Stimulated activated CD4-positive, alpha-beta T cell treated with anti-CD3 and anti-CD28 coated beads, TNF-alpha, amount 100 ng/mL, for 24 hours (primary cell): ENCODE measurements at places on chromosomes 12 and 14.

GRCh38 chr12:130007771-130008170 is 103.9 kb upstream of the TMEM132D start:
- no peak for DNase-seq

- DNase-seq: no peak
Observed at GRCh38 chr12:108060067-108060466, 69.0 kb upstream of the WSCD2 start.

DNA sequence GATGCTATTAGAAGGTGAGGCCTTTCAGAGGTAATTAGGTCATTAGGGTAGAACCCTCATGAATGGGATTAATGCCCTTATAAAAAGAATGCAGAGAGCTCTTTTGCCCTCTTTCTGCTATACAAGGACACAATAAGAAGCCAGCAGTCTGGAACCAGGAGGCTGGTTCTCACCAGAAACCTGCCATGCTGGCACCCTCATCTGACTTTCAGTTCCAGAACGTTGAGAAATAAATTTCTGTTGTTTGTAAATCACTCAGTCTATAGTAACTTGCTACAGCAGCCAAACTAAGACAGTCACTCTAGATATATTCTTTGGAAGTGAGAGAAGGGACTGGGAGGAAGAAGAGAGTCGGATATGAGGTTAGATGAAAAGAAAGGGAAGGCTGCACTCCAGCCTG is 125.0 kb upstream of the MYF6 start:
- DNase-seq: no peak

DNA sequence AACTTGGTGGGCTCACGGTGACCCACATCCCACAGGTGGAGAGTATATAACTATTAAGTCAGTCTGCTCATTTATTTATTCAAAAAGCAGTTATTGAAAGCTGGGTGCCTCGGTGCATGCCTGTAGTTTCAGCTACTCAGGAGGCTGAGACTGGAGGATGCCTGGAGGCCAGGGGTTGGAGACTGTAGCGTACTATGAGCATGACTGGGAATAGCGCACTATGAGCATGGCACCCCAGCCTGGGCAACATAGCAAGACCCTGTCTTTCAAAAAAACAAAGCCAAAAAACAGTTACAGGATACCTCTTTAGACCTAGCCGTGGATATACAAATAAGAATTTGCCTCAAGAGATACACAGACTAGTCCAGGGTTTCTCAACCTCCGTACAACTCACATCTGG is 139.8 kb downstream of the ZFP36L1 start:
- DNase-seq: no peak

DNA sequence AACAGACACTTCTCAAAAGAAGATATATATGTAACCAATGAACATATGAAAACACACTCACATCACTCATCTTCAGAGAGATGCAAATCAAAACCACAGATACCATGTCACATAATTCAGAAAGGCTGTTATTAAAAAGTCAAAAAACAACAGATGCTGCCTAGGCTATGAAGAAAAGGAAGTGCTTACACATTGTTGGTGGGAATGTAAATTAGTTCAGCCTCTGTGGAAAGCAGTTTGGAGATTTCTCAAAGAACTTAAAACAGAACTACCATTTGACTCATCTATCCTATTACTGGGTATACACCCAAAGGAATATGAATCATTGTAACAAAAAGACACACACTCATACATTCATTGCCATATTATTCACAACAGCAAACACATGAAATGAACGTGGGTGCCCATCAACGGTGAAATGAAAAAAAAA is 35.1 kb downstream of the EIF2S3B start:
- no peak for DNase-seq

GRCh38 chr12:91893476-91893875 is 252.2 kb downstream of the BTG1 start:
- DNase-seq: no peak

DNA sequence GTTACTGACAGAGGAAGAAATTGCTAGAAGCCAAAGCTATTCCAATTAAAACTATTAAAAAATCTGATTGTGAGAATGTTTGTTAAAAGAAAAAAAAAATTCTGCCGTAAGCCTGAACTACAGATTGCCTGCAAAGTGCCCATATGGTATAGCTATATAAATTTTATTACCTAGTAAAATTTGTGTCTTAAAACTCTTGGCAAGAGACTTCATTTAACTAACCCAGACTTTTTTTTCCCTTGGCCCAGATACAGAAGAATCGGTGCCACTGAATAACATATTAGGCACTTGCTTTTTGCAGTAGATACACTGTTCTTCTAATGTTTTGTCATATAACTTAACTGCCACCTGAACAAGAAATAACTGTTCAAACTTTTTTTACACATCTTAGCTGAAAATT is 125.5 kb downstream of the RPS29 start:
- no peak for DNase-seq

DNA sequence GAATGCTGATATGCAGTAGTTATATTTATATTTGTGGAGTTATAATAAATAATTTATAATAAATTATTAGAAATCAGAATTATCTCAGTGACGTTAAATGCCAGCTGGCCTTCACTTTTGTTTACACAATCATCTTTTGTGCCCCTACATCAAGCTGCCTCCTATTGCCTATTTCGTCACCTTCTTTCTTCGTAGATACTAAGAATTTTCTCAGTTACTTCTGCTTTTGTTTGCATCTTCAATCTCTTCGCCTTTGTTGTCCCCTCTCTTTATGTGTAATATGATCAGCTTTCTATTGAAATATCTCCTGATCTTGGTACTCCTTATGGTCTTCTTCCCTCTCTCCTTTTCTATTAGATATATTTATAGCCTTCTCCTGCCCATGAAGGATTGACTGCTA is 197.0 kb downstream of the ERC1 start:
- no peak for DNase-seq

DNA sequence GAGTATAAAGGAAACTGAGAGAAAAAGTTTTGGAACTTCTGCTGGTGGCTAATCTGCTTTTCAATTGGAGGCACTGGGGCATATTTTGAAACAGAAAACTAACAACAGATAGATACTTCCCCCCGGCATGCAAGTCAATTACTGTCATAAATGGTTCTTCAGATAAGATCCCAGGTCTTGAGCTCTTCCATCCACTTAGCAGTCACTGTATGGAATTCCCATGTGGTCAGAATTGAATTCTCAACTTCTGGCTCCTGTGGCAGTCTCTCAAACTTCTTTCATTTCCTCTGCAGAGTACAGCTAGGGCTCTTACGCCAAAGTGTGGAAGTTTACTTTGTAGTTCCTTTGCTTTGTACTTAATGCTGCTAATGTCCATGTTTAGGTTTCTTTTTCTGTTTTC is 452.2 kb downstream of the IPO8 start:
- no peak for DNase-seq

- DNase-seq: no peak
Observed at GRCh38 chr12:118357257-118358007, 15.3 kb downstream of the TAOK3 start.

DNA sequence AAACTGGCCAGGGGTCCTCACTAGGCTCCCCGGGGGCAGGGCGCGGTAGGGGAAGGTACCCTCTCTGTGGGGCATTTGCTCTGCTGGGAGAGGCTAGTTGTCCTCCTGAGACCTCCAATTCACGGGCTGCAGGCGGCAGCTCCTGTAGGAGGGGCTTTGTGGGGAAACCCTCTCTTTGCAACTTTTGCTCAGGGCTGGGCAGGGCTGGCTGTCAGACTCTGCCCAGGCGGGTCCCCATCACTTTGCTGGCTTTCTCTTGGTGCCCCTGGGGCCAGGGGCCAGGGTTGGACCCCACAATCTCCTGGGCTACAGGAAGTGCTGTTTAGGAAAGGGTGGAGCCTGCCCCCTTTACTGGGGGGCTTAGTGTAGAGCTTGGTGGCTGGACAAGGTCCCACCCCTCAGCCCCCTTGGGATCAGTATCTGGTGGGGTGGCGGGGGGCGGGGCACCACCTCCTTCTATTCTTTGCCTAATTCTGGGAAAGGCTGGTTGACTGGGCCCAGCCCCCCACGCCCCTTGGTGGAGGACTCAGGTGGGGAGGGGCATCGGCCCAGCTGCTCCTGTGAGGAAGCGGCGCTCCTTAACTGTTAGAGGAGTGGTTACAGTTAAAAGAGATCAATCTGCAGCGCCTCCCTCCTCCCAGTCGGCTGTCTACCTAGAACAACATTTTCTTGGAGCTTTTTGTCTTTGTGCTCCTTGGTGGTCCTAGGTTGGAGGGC is 918.7 kb downstream of the AACS start:
- no peak for DNase-seq

DNA sequence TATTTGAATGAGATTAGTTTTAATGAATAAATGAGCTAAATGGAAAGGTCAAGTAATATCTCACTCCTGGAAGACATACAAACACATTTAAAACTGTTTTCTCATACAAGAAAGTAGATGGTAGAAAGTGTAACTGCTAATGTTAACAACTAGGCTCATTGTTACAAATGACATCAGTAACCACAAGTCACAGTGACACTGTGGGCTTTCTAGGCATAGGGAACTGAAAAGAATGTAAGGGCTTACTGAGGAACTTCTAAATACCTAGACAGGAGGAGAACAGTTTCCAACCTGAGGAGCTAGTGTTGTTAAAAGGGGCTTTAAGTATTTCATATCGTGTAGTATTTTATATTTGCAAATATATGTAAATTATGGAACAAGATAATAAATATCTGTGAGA is 17.5 kb upstream of the ERGIC2 start:
- no peak for DNase-seq

- DNase-seq: no peak
Observed at GRCh38 chr12:104643819-104644669, 187.3 kb downstream of the CHST11 start.

DNA sequence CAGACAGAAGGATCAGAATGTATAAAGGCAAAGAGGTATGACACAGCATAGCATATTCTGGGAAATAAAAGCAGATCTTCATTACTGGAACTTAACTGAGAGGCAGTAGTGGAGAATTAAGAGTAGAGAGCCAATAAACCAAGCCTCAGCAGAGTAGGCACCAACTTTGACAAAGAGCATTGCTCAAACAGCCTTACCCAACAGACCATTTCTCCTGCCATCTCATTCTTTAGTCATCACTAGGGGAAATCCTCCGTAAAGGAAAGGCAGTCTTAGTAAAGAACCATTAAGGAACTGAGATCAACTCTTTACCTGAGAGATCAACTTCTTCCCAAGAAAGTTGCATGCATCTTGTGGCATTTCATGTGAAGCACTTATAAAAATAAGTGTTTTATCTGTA is 36.6 kb downstream of the SENP1 start:
- no peak for DNase-seq

DNA sequence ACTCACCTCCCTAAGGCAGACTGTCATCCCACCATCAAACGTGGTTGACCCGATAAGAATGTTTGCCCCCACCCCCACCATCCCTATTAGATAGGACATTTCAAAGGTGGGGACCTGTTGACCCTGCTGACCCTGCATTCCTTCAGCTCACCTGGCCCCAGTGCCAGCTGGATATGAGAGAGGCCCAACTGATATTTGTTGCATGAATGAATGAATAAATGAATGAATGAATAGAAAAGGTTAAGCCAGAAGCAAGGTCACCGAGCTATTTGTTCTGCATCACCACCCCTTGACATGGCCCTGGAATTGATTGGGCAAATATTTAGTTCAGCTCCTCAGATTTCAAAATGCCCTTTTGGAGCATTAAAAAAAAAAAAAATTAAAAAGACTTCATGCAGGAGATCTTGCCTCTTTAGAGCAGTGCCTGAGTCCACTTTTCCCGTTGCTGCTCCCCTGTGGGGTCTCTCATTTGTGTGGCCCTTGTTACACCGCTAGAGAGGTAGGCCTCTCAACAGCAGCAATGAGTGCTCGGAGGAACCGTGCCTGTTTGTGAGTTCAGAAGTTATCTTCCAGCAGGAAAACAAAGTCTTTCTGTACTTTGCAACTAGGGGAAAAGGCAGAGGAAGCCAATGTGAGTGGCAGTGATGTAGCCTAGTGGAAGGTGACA is 8.5 kb upstream of the SERPINA5 start:
- no peak for DNase-seq

GRCh38 chr12:5503774-5504173 is 71.9 kb downstream of the NTF3 start:
- DNase-seq: no peak

- no peak for DNase-seq
Observed at GRCh38 chr12:25293653-25294052, 42.9 kb upstream of the KRAS start.

GRCh38 chr12:43883311-43883710 is 47.4 kb downstream of the TMEM117 start:
- no peak for DNase-seq

DNA sequence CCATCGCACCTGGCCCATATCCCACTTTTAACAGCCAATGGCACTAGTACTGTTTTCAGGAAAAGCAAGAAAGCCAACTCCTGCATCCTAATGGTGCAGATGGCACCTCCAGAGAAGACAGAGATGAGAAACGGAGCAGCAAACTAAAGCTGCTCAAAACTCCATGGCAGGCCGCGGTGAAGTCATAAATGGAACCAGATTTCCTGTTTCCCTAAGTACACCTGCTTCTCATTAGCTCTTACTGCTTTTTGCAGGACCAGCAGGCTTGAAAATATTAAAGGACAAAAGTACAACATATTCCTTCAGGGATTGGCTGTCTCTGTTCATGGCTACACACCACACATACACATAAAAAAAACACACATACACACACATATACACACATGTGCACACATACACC is 36.7 kb upstream of the LGALS3 start:
- no peak for DNase-seq

DNA sequence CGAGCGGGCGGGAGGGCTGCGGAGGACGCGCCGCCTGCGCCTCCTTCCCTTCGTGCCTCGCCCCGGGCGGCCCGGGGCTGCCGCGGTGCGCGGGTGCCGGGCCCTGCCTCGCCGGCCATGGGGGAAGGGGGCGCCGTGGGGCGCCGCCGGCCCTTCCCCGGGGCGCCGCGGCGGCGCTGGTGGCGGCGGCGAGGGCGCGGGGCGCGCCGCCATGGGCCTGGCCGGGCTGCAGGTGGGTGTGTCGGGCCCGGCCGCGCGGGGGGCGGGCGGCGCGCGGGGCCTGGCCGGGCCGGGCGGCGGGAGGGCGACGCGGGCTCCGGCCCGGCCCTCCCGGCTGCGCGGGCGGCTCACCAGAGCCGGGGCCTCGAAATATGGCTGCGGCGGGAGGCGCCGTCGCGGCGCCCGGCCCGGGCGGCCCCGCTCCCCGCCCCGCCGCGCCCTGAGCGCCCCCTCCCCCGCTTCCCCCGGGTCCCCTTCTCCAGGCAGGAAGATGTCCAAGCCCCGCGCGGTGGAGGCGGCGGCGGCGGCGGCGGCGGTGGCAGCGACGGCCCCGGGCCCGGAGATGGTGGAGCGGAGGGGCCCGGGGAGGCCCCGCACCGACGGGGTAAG is 5.1 kb downstream of the KMT5A start:
- DNase-seq: no peak

DNA sequence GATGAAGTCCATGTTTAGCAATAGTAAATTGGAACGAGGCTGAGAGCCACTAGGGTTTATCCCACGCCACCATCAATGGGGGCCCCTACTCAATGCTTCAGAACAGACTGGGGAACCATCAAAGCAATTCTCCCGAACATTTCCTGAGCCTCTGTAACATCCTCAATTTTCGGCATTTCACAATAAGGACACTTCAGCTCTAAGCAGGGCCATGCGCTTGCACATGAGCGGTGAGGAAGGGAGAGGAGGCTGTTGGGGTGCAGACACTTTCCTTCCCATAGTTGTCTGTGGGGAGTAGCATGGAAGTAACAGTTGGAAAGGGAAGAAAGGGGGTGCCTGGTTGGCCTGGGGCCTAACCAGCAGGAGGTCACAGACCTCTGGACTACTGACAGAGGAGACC is 129.9 kb upstream of the PRMT8 start:
- DNase-seq: no peak
